Midbrain (tissue), 1 donor: ENCODE measurements at places on chromosomes 16 and 17.

GRCh38 chr17:81865733-81866439 is 5.3 kb downstream of the ARHGDIA start:
- DNase-seq: no peak

- no peak for DNase-seq
Observed at GRCh38 chr16:84245956-84246678, 6.3 kb upstream of the KCNG4 start.

- no peak for DNase-seq
Observed at GRCh38 chr17:35467824-35468223, 19.3 kb upstream of the SLFN13 start.

GRCh38 chr16:84058664-84059063 is 16.1 kb upstream of the SLC38A8 start:
- DNase-seq: no peak

DNA sequence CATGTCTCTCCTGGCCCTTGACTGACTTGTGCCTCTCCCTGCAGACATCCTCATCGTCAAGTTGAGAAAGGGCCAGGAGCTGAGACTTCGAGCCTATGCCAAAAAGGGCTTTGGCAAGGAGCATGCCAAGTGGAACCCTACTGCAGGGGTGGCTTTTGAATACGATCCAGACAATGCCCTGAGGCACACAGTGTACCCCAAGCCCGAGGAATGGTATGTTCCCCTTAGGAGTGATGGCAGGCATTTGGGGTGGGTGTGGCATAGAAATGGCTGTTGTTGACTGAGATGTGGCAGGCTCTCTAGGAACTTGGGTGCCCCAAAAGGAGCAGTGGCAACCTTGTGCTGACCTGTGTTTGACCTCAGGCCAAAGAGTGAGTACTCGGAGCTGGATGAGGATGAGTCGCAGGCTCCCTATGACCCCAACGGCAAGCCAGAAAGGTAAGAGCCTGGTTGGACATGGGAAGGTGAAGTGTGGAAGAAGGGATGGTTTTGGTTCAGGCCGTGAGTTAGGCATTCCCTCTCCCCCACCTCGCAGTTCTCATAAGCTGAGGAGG is 7.5 kb downstream of the POLR2C start:
- DNase-seq: no peak

GRCh38 chr17:72995008-72995656 is 97.4 kb downstream of the SLC39A11 start:
- no peak for DNase-seq

GRCh38 chr16:3095869-3096268 is 3.2 kb downstream of the ZSCAN10 start:
- no peak for DNase-seq

DNA sequence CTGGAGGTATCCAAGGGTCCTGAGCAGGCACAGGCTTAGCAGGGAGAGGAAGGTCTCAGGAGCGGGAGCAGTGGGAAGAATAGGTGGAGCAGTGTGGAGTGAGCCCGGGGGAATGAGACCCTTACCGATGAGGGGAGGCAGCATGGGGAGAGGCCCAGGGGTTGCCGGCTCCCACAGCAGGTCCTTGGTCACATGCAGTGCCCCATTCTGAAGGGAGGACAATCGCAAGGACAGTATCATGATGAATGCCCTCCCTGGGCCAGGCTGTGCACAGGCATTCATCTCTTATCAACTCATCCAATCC is 3.3 kb downstream of the TAF1C start:
- no peak for DNase-seq

- DNase-seq: no peak
Observed at GRCh38 chr16:55467898-55468297, 11.1 kb upstream of the MMP2 start.

DNA sequence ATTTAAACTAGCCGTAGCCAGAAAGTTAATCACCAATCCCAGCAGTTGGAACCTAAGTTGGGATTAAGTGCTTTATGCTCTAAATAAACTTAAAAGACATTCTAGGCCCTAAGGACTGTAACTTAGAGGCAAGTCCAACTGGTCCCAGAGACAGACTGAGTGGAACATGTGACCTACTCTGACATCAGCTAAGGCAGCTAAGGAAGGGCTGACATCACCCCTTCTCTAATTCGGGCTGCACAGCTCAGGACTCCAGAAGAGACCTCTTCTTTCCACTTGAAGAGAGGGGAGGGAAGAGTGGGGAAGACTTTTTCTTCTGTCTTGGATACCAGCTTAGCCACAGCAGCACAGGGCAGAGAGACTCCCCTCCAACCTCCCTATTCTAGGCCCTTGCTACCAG is 565.2 kb downstream of the CDH8 start:
- no peak for DNase-seq

DNA sequence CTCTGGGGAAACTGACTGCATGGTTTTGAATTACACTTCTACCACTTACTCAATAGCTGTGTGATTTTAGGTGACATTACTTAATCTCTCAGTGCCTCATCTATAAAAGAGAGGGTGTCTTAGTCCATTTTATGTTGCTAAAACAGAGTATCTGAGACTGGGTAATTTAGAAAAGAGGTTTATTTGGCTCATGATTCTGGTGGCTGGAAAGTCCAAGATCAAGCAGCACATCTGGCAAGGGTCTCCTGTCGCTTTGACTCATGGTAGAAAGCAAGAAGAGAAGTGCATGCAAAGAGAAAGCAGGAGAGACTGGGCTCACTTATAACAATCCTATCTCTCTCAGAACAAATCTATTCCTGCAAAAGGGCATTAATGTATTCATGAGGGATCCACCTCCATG is 132.4 kb upstream of the IRX5 start:
- DNase-seq: no peak

GRCh38 chr17:7523033-7523432 is 25.8 kb upstream of the TNFSF12 start:
- no peak for DNase-seq

- no peak for DNase-seq
Observed at GRCh38 chr17:54277868-54278267, 455.1 kb downstream of the KIF2B start.

GRCh38 chr17:2792366-2793169 is 3.7 kb upstream of the RAP1GAP2 start:
- DNase-seq: no peak

DNA sequence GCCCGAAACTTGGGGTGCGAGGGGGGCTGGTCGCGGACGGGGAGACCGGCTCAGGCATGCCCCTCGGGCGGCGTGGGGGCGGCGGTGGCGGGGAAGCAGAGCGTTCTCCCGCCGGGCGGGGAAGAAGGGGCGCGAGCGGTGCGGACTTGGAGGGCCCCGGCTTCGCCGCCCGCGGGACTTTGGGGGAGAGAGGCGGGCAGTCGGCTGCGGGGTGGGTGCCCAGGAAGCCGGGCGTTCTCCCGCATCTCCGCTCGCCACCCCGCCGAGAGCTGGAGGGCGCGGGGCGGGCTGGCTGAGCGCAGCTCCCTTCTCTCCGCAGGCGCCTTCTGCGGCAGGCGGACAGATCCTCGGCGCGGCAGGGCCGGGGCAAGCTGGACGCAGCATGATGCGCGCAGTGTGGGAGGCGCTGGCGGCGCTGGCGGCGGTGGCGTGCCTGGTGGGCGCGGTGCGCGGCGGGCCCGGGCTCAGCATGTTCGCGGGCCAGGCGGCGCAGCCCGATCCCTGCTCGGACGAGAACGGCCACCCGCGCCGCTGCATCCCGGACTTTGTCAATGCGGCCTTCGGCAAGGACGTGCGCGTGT is 772 bp downstream of the NTN1 start:
- DNase-seq: no peak

DNA sequence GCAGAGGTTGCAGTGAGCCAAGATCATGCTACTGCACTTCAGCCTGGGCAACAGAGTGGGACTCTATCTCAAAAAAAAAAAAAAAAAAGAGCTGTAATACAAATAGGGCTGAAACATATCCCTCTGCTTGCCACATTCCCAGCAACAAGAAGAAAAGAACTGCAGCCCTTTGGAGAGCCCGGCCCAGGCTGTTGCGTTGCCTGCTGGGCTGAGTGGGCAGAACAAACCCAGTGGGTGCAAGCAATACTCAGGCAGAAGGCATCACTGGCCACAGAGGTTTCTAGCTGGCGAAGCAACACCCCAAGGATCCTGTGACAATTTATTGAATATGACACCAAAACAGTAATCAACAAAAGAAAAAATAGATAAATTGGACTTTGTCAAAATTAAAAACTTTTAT is 44.0 kb downstream of the PIGL start:
- no peak for DNase-seq

- DNase-seq: no peak
Observed at GRCh38 chr16:10266809-10267208, 84.6 kb upstream of the GRIN2A start.

DNA sequence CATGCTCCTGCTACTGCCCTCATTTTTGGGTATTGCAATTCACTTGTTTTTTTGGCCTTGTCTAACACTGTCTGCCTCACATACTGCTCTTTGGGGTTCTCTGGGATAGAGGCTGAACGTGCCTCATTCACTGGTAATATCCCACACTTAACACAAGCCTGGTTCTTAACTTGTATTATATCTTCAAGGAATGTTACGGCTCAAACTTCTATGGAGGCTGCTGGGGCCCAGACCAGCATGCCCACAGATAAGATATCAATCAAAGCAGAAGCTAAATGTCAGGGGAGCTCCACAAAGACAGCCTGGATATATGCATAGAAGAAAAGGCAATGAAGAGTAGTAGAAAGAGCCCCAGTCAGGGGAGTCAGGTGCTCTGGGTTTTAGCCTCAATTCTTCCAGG is 103.5 kb downstream of the WSCD1 start:
- no peak for DNase-seq

DNA sequence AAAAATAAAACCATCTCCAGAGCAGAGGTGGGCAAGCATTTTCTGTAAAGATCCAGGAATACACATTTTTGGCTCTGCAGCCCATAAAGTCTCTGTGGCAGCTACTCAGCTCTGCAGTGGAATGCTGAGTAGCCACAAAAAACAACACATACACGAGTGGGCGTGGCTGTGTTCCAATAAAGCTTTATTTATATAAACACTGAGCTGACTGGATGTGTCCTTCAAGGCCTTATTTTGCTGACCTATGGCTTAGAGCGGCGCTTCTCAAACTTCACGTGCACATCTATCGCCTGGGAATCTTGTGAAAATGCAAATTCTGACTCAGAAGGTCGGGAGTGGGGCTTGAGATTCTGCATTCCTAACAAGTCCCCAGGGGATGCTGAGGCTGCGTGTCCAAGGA is 39.7 kb downstream of the XYLT1 start:
- no peak for DNase-seq

- DNase-seq: no peak
Observed at GRCh38 chr16:89359264-89360147, 130.9 kb downstream of the ANKRD11 start.

DNA sequence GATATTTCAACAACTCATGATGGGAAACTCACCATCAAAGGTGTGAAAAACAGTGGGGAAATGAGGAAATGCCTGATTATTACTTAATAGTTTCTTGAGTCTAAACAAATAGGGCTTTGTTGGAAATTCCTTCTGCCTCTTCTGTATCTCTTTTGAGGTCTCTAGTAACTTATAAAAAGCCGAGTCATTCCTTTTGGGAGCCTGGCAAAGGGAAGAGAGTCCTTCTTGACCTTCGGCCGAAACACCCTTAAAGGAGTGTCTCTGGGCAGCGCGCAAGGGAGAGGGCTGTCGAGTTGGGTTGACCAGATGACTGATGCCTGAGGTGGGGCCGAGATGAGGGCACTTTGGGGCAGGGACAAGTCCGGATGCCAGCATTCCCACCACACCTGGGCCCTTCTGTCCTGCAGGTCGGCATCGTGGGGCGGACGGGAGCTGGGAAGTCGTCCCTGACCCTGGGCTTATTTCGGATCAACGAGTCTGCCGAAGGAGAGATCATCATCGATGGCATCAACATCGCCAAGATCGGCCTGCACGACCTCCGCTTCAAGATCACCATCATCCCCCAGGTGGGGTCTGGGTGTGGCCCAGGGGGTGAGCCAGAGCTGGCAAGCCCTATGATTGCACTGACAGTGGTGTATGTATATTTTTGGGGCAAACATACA is 89.2 kb downstream of the ABCC6 start:
- no peak for DNase-seq

DNA sequence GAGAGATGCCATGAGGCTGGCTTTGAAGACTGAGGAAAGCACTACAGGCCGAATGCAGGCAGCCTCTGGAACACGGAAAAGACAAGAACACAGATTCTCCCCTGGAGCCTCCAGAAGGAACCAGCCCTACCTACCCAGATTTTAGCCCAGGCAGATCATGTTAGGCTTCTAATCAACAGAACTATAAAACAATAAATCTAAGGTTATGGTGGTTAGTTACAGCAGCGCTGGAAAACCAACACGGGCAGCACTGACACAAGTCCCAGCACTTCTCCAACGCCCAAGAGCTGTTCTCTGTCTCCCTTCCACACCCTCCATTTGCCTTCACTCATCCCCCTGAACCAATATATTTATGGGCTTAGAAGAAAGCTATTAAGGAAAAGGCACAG is 7.5 kb downstream of the ANKRD11 start:
- no peak for DNase-seq

DNA sequence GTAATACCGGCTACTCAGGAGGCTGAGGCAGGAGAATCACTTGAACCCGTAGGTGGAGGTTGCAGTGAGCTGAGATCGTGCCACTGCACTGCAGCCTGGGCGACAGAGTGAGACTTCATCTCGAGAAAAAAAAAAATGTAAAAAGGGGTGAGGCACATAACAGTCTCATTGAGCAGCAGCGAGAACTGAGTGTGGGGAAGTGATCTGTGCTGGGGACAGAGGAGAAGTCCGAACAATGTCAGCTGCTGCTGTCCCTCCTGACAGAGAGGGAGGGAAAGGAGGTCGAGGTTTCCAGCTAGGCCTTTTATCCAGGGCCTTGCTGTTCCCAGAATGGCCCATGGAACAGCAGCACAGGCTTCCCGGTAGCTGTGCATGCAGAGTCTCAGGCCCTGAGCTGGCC is 14.0 kb downstream of the C16orf74 start:
- DNase-seq: no peak

GRCh38 chr17:58669853-58670252 is 22.0 kb downstream of the TEX14 start:
- DNase-seq: no peak

DNA sequence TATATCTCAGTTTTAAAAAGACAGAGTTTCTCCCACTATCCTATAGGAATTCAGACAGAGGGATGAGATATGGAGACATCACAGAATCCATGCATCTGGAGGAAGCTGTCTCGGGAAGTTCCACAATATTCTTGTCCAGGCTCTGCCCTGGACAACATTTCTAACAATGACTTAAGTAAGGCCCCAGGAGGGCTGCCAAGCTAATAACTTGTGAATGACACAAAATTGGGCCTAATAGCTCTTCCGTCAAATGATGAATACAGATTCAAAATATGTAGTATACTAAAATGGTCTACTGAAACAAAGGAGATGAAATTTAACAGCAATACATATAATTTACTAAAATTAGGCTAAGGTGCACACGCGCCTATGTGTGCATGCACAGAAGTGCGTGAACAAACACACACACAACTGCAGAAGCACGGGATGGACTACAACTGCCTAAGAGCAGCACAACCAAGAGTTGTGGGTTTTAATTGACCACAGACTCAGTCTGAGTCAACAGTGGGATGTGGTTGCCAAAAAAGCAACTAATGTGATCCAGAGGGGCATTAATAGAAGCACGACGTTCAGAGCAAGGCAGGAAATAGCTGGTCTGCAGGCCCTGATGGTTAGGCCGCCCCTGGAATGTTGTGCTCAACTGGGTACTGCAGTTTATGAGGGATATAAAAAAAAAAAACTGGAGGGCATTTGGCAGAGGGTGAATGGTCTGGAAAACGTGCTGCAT is 26.3 kb upstream of the HS3ST2 start:
- DNase-seq: no peak
